Stimulated activated CD4-positive, alpha-beta T cell treated with anti-CD3 and anti-CD28 coated beads, Interleukin-1b, Interleukin-23, amount 100 ng/mL, for 48 hours (primary cell): ENCODE measurements at places on chromosomes 16 and 17.

GRCh38 chr17:19285213-19285900 lies 48.2 kb downstream of the EPN2 start:
- no peak for DNase-seq

- DNase-seq: no peak
Measured at GRCh38 chr17:2697611-2698162, 13.9 kb downstream of the CLUH start.

DNA sequence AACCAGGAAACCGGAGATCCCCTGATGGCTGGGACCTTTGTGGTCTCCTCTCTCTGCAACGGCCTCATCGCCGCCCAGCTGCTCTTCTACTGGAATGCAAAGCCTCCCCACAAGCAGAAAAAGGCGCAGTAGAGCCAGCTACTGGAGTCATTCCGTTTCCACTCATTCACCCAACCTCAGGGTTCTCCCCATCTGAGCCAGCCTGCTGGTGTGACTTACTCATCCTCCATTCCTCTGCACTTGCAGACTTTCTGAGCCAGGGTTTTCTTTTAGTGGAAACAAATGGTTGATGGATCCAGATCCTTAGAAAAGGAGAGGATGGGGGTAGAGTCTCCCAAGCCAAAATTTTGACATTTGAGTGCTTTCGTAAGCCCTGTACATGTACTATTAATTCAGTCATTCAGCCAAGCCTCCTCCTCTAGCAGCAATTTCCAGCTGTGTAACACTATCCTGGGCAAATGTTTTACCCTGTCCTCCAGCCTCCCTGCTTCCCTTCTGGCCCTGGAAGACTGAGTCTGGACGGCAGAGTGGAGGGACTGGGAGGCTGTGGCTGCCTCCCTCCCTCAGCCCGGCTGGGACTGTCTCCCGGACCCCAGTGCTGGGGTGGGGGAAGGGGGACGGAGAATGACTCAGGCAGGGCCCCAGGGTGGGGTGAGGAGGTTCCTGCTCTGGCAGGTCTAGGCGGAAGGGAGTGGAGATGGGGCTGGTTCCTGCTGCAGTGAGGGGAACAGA lies 2.3 kb downstream of the SOX15 start:
- DNase-seq: no peak

DNA sequence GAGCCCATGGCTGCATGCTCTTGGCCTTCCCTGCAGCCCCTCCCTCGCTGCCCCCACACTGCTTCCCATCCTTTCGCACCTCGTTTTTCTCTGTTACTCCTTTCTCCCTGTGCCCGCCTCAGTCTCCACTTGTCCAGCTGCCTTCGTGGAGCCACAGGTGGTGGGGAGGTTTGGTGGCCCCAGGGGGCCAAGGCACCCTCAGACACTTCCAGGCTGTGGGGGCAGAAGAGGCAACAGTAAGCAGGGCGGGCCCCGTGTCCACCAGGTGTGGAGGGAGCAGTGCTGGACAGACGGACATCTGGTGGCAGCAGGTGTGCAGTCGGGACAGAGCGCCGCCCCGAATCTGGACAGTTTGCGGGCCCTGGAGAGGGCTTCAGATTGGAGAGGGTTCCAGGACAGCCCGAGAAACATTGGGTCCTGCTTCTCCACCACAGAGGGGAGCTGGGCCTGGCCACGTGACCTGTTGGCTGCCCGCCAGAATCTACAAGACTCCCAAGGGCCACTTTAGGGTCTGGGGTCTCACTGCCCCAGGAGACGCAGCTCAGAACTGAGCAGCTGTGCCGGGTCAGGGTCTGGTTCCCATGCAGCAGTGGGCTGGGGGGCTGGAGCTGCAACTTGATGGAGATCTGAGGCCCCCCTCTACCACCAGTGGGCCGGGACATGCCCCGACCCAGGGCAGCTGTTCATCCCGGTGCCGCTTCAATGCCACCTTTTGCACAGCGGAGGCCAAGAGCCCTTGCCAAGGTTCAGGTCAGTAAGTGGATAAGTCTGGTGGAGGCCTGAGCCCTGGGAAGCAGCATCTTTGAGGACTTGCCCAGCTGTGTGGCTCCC lies 22.8 kb downstream of the BAHCC1 start:
- no peak for DNase-seq

DNA sequence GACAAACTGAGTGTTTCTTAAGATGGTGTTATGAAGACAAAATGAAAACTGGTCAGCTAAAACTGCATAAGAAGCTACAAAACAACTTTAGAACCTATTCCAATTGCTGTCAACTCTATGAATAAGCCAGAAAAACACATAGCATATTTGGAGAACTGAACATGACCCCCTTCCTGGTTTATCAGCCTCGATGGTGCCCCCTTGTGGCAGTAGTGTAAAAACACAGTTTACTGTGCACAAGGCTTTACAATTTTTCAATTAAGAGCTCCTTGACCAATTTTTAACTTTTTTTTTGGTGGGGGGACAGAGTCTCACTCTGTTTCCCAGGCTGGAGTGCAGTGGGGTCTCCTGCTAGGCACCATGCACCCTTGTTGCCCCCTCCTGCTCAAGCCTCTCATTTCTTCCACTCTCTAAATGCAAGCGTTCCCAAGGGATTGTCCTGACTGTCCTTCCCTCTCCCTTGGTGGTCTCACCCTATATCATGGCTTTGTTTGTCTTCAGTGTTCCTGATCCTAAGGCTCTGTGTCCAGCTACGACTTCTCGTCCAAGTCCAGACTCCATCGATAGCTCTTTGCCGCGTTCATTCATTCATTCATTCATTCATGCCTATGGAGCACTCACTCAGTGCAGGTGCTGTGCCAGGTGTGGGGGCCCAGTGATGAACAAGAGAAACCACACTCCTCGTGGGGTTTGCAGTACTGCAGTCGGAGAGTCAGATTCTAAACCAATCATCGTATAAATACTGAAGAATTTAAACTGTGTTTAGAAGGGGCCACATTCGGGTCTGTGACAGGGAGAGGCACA lies 7.5 kb downstream of the EIF1 start:
- DNase-seq: peak; percentile 74
